Endodermal cell (in vitro differentiated cells): ENCODE measurements at places on chromosomes 13 and 19. TPM values are rescaled to one million over a fixed set of nuclear protein-coding genes. Genes with fewer than 3 reads are reported as not detected.

DNA sequence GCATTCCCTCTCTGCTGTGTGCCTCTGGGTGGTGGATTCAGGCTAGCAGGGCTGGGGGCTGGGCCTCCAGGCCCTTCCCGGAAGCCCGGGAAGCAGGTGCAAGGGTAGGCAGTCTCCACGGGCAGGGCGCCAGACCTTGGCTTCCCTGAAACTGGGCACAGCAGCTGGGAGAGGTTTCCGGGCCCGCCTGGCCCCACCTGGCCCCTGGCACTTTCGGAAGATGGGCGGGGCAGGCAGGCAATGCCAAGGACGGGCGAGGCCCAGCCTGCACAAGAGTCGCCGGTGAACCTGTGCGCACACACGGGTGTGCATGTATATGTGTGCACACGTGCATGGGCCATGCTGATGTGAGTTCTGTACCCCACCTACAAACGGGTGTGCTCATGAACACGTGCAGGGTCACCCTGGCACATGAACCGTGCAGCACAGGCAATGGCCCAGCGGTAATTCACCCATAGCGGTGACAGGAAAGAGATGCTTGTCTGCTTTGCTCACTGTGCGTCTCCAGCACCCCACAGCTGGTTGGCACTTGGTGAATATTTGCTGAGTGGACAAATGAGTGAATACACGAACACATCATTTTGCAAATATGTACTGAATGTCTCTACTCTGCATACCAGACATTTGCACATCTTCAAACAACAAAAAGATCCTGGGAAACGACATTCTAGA is 15.3 kb downstream of the GADD45B start:
- H3K27me3 ChIP-seq = peaks cover 30% of the 10 kb centered on the region
- no peaks in the 10 kb centered on the region for H3K36me3 ChIP-seq
- H3K4me1 ChIP-seq = no peaks in the 10 kb centered on the region
- no peak overlapping the region for H3K27ac ChIP-seq

Gene FFAR1
- total RNA-seq = not detected in 3 replicates

Gene CD33
- total RNA-seq = 0.09 TPM in 1 of 2 replicates, not detected in the other

Gene KLK10
- 0.46 and 0.50 TPM in 2 replicates for total RNA-seq

GRCh38 chr19:13770013-13770635 is 4.1 kb upstream of the C19orf53 start:
- H3K27ac ChIP-seq = no peak overlapping the region
- H3K4me1 ChIP-seq = no peaks in the 10 kb centered on the region

DNA sequence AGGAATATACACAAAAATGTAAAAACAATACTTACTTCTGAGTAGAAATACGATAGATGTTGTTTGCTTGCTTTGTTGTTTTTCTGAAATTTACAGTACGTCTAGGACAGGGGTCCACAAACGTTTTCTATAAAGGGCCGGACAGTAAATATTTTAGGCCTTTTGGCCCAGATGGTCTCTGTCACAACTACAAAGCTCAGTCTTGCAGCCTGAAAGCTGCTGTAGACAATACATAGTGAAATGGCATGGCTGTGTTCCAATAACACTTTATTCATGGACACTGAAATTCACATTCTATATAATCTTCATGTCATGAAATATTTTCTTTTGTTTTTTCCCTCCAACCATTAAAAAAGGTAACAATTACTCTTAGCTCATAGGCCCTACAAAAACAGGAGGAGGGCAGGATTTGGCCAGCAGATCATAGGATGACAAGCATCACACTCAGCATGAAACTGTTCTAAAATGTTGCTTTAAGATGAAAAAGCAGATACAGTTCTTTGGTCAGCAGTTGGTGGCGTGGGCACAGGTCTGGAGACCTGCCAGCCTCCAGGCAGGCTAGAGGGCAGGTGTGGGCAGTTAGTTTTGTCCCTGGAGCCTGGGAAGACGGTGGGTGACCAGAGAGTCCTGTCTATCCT is at the start of gene EDDM13:
EDDM13 (plus strand) TSS at position 588 of the 638 bp plus-strand sequence. CDS start 87 bp downstream, outside the sequence.
- no peak within 1 kb of the TSS for H3K27ac ChIP-seq
- peaks cover 7% of the 10 kb centered on the region for H3K36me3 ChIP-seq
- H3K4me3 ChIP-seq = no peak within 1 kb of the TSS
- no peak for DNase-seq
- H3K4me1 ChIP-seq = no peaks in the 10 kb centered on the region
- no peaks in the 10 kb centered on the region for H3K27me3 ChIP-seq

Gene ZNF91
- 73.2 to 115 TPM (median 75.4 TPM) in 3 replicates for total RNA-seq

DNA sequence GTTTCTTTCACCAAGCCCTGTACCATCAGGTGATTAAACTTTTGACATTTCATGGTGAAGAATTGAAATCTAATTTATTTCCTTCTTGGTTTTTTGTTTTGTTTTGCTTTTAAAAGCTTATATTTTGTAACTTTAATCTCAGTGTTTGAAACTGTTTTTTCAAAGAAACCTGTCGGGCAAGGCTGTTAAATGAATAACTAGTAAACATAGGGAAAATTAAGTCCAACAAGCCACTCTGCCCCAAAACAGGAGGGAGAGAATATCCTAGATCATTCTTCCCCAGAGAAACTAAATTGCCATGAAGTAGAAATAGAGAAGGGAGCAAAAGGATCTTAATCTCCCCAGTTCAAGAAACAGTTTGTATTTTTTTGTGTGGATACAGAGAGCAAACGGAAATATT is 98.2 kb downstream of the FREM2 start:
- H3K4me3 ChIP-seq = no peak overlapping the region
- H3K4me1 ChIP-seq = peaks cover 3% of the 10 kb centered on the region
- no peaks in the 10 kb centered on the region for H3K36me3 ChIP-seq
- no peak overlapping the region for H3K27ac ChIP-seq
- DNase-seq = no peak

Gene RNF113B
- not detected in 3 replicates for total RNA-seq

Gene PRTN3
- 1.2 TPM in 1 of 3 replicates, not detected in the others for total RNA-seq

Gene MCOLN1
- 19.0 and 21.4 TPM in 2 replicates for total RNA-seq

Gene FCGBP
- total RNA-seq = 0.23 and 0.29 TPM in 2 replicates

- DNase-seq = no peak
- H3K27ac ChIP-seq = no peak overlapping the region
- peaks cover 94% of the 10 kb centered on the region for H3K36me3 ChIP-seq
- no peaks in the 10 kb centered on the region for H3K27me3 ChIP-seq
- no peaks in the 10 kb centered on the region for H3K4me1 ChIP-seq
- peak overlapping the region; percentile 40 for H3K4me3 ChIP-seq
Measured at GRCh38 chr19:23378948-23379347, 16.3 kb downstream of the ZNF91 start.

- no peaks in the 10 kb centered on the region for H3K4me1 ChIP-seq
- peak; percentile 67 for DNase-seq
- H3K27me3 ChIP-seq = no peaks in the 10 kb centered on the region
- peak overlapping the region; percentile 24 for H3K27ac ChIP-seq
- no peaks in the 10 kb centered on the region for H3K36me3 ChIP-seq
- no peak overlapping the region for H3K4me3 ChIP-seq
Measured at GRCh38 chr19:48716562-48717291, 2.8 kb downstream of the MAMSTR start.

Gene LILRA6
- total RNA-seq = not detected in 2 replicates

DNA sequence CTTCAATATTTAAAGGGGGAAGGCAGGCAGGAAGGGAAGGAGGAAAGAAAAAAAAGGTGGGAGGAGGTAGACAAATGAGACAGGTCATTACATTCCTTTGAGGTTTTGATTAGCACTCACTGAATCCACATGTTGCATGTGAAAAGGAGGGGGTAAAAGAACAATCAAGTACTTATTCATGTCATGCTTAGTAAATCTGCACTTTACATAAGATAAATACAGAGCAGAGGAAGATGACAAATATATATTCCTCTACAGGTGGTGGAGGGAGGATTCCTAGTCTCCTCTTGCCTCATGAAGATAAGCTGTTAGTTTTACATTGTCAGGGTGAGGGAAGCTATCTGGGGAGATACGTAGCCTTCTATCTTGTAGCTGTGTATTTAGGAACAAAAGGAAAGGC is 1645.4 kb upstream of the SPRY2 start:
- peaks cover 15% of the 10 kb centered on the region for H3K4me1 ChIP-seq
- H3K4me3 ChIP-seq = no peak overlapping the region
- no peaks in the 10 kb centered on the region for H3K27me3 ChIP-seq

Gene EBPL
- 68.9 to 85.2 TPM (median 84.3 TPM) in 3 replicates for total RNA-seq

DNA sequence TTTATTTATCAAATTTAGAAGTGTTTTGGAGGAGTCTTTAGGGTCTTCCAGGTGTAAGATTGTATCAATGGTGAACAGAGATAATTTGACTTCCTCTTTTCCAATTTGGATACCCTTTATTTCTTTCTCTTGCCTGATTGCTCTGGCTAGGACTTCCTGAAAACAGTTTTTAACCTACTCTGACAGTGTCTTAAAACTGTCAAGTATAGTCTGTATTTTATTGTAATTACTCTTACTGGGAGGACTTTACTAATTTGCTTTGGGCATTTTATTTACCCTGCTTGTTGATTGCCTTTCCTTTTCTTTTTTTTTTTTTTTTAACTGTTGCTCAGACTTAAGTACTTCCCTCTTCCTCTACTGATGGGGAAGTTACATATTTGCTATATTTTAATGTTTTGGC is 81.3 kb downstream of the URI1 start:
- H3K27me3 ChIP-seq = no peaks in the 10 kb centered on the region
- H3K4me1 ChIP-seq = no peaks in the 10 kb centered on the region
- H3K36me3 ChIP-seq = peaks cover 8% of the 10 kb centered on the region

- H3K27me3 ChIP-seq = no peaks in the 10 kb centered on the region
- peak within 1 kb of the TSS; percentile 97 for H3K27ac ChIP-seq
- H3K4me1 ChIP-seq = no peaks in the 10 kb centered on the region
- peak within 1 kb of the TSS; percentile 88 for H3K4me3 ChIP-seq
- DNase-seq = peak; percentile 92
- peaks cover 43% of the 10 kb centered on the region for H3K36me3 ChIP-seq
Measured at GRCh38 chr19:52369559-52370340, at the start of gene ZNF880. Gene ZNF880, plus strand, starts transcription at chr19:52369923. Its CDS starts 43 bp downstream, at chr19:52369966.

GRCh38 chr19:55299991-55300390 is 16.2 kb downstream of the BRSK1 start:
- no peak for DNase-seq
- no peak overlapping the region for H3K4me3 ChIP-seq
- no peaks in the 10 kb centered on the region for H3K27me3 ChIP-seq
- no peaks in the 10 kb centered on the region for H3K4me1 ChIP-seq

GRCh38 chr13:90302107-90302506 is 1045.4 kb upstream of the MIR17HG start:
- no peaks in the 10 kb centered on the region for H3K36me3 ChIP-seq
- no peak for DNase-seq
- H3K27ac ChIP-seq = no peak overlapping the region
- H3K4me3 ChIP-seq = no peak overlapping the region

GRCh38 chr19:7912144-7912696 is 2.4 kb upstream of the TGFBR3L start:
- no peak overlapping the region for H3K4me3 ChIP-seq
- H3K4me1 ChIP-seq = no peaks in the 10 kb centered on the region
- peaks cover 26% of the 10 kb centered on the region for H3K27me3 ChIP-seq
- peaks cover 19% of the 10 kb centered on the region for H3K36me3 ChIP-seq
- DNase-seq = no peak

GRCh38 chr13:25876247-25876646 is 175.6 kb downstream of the SHISA2 start:
- no peaks in the 10 kb centered on the region for H3K27me3 ChIP-seq
- H3K36me3 ChIP-seq = no peaks in the 10 kb centered on the region
- H3K4me3 ChIP-seq = no peak overlapping the region
- H3K4me1 ChIP-seq = peaks cover 8% of the 10 kb centered on the region

- H3K4me3 ChIP-seq = no peak overlapping the region
- H3K27ac ChIP-seq = no peak overlapping the region
- no peaks in the 10 kb centered on the region for H3K36me3 ChIP-seq
- DNase-seq = no peak
Measured at GRCh38 chr13:20505405-20506366, 20.0 kb downstream of the CRYL1 start.

- H3K27ac ChIP-seq = no peak overlapping the region
- H3K36me3 ChIP-seq = no peaks in the 10 kb centered on the region
- no peaks in the 10 kb centered on the region for H3K4me1 ChIP-seq
- no peaks in the 10 kb centered on the region for H3K27me3 ChIP-seq
Measured at GRCh38 chr13:97719736-97720135, 233.7 kb upstream of the IPO5 start.

Gene ZNF555
- 9.4 and 9.6 TPM in 2 replicates for total RNA-seq

GRCh38 chr13:101474419-101474957 is 22.0 kb downstream of the ITGBL1 start:
- H3K27me3 ChIP-seq = no peaks in the 10 kb centered on the region
- no peak overlapping the region for H3K4me3 ChIP-seq
- H3K4me1 ChIP-seq = no peaks in the 10 kb centered on the region
- H3K36me3 ChIP-seq = no peaks in the 10 kb centered on the region
- H3K27ac ChIP-seq = no peak overlapping the region

GRCh38 chr19:1577090-1577928 is 9.2 kb upstream of the MEX3D start:
- no peaks in the 10 kb centered on the region for H3K4me1 ChIP-seq
- peaks cover 27% of the 10 kb centered on the region for H3K36me3 ChIP-seq
- no peaks in the 10 kb centered on the region for H3K27me3 ChIP-seq
- H3K4me3 ChIP-seq = no peak overlapping the region
- no peak for DNase-seq

GRCh38 chr13:87671753-87672605 is 808 bp downstream of the SLITRK5 start:
- H3K4me1 ChIP-seq = no peaks in the 10 kb centered on the region
- H3K36me3 ChIP-seq = no peaks in the 10 kb centered on the region
- peak; percentile 78 for DNase-seq
- H3K27ac ChIP-seq = no peak overlapping the region

DNA sequence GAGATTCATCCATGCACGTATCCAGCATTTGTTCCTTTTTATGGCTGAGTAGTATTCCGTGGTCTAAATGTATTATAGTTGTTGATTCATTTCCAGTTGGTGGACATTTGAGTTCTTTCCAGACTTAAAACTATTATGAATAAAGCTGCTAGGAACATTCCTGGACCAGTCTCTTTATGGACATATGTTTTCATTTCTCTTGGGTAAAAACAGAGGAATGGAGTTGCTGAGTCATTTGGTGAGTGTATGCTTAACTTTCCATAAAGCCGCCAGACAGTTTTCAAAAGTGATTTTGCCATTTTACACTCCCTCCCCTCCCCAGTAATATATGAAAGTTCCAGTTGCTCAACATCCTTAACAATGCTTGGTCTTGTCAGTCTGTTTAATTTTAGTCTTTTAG is 116.4 kb downstream of the TSHZ3 start:
- H3K27ac ChIP-seq = no peak overlapping the region
- H3K36me3 ChIP-seq = no peaks in the 10 kb centered on the region
- DNase-seq = no peak
- H3K4me1 ChIP-seq = no peaks in the 10 kb centered on the region

- H3K4me3 ChIP-seq = no peak overlapping the region
- no peaks in the 10 kb centered on the region for H3K27me3 ChIP-seq
- H3K4me1 ChIP-seq = no peaks in the 10 kb centered on the region
- H3K36me3 ChIP-seq = peaks cover 26% of the 10 kb centered on the region
- no peak overlapping the region for H3K27ac ChIP-seq
Measured at GRCh38 chr19:14439014-14439413, 5.9 kb downstream of the PKN1 start.

Gene PVR
- total RNA-seq = 10.3 to 21.2 TPM (median 19.2 TPM) in 3 replicates

Gene ZSCAN4
- total RNA-seq = not detected in 2 replicates

GRCh38 chr13:47545201-47546024 is 455.7 kb downstream of the SUCLA2 start:
- H3K4me3 ChIP-seq = no peak overlapping the region
- no peaks in the 10 kb centered on the region for H3K27me3 ChIP-seq
- no peak for DNase-seq
- H3K27ac ChIP-seq = no peak overlapping the region
- no peaks in the 10 kb centered on the region for H3K4me1 ChIP-seq
- no peaks in the 10 kb centered on the region for H3K36me3 ChIP-seq
